ENCODE measurements at places on chromosomes 16 and 17.

DNA sequence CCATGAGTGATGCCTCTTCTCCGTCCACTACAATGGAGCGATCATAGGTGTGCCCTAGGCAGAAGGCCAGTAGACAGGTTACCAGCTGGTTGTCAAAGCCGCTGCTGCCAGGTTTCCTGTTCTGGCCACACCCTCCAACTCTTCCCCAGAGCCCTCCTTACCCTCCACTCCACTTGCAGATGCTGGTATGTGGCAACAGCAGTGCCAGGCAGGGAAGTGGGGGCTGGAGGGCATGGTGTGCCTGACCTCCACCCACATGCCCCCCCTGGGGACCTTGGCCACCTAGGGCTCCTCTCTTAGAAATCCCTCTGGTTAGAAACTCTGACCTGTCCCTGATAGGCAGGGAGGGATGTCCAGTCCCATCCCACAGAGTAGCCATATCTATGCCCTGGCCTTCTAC lies 1.5 kb downstream of the RRAD start:
- DNase-seq: no peak

DNA sequence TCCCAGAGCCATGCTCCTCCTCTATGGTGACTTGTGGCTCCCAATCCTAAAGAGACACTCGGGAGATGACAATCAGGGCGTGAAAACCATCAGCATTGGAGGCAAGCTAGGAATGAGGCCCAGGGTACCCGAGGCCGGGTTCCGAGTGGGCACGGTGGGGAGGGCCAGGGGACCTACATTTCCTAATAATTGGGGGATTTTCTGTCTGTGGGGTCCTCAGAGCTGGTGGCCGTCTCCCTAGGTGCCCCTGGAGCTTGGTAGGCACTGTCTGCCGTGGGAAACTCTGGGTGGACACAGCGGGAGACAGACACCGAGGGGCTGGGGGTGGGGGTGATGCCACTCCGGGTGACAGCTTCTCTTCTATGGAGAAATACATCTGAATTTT lies 312.5 kb upstream of the TNRC6C start:
- DNase-seq: no peak

DNA sequence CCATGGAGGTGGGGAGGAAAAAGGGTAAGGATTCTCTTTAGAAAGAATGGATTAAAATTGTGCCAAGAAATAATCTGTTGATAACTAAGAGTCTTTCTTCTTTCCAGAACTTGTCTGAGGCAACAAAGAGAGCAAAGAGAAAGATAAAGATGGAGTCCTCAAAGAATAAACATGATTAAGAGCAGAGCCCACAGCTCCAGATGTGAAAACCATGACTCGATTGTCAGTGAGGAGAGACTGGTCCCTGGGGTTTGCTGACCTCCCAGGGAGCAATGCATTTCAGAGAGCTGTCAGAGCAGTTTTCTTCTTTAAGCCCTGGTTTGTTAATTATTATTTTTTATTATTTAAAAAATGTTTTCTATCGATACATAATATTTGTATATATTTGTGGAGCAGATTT lies 74.6 kb downstream of the TMEM100 start:
- no peak for DNase-seq

GRCh38 chr17:29825604-29826003 lies 104.4 kb downstream of the SSH2 start:
- DNase-seq: no peak

- no peak for DNase-seq
Measured at GRCh38 chr16:75821117-75821516, 94.8 kb upstream of the CPHXL start.

- DNase-seq: no peak
Measured at GRCh38 chr17:53101706-53102105, 721.0 kb upstream of the KIF2B start.

DNA sequence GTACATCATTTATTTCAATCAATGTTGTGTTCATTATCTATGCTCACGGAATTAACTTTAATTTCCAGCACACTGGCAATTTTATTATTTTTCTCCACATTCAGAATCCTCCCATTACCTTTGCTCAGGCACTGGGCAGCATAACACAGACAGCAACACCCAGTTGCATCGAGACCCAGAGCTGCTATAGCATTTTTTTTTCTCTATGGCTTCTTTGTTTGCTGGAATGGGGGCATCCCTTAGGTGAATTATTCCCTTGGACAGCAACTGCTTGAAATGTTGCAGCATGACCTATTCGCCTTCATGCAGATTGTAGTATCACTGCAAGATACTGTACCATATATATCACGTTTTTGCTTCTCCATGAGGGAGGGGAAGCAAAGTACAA lies 88.8 kb downstream of the CHD9NB start:
- DNase-seq: no peak

GRCh38 chr17:74631468-74632450 lies 8.2 kb upstream of the CD300E start:
- no peak for DNase-seq

GRCh38 chr17:13113821-13114525 lies 96.1 kb upstream of the ELAC2 start:
- DNase-seq: no peak

DNA sequence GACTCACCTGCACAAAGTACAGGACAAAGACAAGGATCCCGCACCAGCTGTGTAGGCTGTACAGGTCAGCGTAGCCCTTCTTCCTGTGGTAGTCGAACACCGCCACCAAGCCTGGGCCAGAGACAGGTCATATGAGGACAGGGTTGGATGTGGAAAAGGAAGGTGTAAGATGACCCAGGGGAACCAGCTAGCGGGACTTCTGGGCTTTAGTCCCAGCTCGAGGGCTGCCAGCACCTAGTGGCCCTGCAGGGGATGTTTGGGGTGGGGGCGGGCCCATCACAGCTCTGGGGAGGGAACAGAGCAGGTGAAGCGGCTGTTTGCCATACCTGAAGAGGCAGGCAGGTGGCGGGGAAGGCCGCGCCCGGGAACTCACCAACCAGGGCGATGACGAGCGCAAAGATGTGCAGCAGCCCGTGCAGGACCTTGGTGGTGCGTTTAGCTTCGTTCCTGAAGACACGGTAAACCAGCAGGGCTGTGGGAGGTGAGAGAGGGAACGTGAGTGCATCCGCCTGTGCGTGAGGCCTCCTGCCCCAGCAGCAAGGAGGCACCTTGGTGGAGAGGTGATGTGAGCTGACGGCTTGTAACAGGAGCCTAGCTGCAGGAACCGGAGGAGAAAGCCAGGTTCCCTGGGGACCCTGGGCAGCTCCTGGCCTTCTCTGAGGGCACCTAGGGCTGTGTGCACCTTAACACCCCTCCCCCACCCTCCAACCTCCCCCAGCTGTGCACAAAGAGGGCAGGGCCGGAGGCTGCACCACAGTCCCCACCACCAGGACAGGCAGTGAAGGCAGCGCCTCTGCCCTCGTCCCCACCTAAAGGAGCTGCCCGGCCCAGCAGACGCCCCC lies 10.2 kb downstream of the CYB561 start:
- DNase-seq: peak; percentile 68

GRCh38 chr17:66339561-66339960 lies 37.1 kb downstream of the PRKCA start:
- no peak for DNase-seq

- DNase-seq: no peak
Measured at GRCh38 chr17:43900858-43901754, 6.2 kb downstream of the MPP2 start.

DNA sequence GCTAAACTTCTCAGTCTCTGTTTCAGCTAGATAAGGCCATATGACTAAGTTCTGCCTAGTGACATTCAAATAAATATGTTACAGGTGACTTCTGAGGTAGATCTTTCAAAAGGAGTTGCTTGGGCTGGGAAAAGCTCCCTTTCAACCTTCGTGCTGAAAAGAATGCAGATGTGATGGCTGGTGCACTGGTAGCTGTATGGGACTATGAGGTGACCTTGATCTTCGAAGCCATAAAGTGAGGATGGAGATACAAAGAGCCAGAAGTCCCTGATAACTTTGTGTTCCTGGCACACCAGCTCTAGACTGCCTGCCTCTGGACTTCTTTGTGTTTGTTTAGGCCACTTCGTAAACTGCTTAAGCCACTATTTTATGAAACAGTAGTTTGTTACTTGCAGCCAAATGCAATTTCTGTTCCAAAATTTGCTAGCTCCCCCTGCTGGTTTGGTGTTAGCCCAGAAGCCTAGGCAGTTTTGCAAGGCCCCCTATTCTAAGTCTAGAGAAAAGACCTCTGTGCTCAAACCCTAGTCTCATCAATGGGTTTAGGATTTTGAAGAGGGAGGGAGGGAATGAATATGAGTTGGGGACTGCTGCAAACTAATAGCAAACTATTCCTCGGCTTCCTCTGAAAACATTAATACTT lies 23.3 kb upstream of the ERCC4 start:
- DNase-seq: no peak

DNA sequence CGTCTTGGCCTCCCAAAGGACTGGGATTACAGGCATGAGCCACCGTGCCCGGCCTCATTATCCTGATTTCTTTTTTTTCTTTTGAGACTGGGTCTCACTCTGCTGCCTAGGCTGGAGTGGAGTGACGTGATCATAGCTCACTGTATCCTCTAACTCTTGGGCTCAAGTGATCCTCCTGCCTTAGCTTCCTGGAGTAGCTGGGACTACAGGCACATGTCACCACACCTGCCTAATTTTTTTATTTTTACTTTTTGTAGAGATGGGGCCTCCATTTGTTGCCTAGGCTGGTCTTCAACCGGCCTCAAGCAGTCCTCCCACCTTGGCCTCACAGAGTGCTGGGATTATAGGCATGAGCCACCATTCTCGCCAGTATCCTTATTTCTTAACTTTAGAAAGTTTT lies 3.5 kb downstream of the TENT4B start:
- DNase-seq: no peak

DNA sequence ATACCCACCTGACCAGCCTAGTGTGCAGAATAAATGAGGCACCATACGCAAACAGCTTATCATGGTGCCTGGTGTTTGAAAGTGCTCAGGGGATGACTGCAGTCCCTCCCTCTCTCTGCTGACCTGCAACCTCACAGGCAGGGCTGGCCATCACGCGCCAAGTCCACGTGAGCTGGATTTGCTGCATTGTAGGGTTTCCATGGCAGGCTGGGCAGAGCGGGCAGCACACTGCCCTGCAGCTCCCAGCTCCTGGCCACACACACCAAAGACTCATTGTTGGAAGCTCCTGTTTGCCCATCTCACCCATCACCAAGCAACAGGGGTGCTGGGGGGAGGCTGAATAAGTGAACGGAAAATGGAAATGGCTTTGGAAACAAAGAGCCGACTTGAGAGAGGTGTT lies 81.8 kb downstream of the IRX3 start:
- DNase-seq: no peak

DNA sequence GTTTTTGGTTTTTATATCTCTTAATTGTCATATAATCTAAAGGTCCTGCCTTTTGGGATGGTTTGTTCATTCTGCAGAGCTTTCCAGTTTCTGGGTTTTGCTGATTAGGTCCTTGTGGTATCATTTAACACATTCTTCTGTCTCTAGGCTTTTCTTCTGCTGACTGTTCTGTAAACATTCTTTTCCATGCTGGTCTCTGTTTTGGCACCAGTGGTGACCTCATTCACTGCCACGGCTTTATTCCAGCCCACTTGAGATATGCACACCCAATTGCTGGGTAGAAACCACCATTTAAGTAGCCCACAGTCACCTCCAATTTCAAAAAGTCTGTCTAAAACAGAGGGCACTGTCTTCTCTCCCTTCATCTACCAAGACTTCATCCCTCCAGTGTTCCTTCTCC lies 31.1 kb upstream of the COX10 start:
- DNase-seq: no peak

GRCh38 chr17:55343900-55344513 lies 77.6 kb downstream of the MMD start:
- no peak for DNase-seq

GRCh38 chr16:53755026-53755910 lies 51.3 kb downstream of the FTO start:
- no peak for DNase-seq

DNA sequence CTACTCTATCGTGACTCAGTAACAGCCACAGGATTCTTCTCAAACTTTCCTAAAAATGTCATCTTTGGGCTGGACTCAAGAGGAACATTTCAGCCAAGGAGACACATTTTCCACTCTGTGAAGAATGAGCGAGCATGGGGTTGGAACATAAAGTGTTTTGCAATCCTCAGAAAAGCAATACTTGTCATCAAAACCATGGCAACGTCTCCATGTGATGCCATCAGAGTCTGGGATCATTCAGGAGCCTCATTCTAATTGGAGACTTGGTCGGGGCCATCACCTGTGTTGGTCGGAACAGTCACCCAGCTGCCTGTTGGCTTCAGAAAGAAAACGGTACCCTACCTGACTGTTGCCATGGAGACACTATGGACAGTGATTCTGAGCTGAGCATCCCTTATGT lies 25.5 kb downstream of the MYOCD start:
- no peak for DNase-seq

DNA sequence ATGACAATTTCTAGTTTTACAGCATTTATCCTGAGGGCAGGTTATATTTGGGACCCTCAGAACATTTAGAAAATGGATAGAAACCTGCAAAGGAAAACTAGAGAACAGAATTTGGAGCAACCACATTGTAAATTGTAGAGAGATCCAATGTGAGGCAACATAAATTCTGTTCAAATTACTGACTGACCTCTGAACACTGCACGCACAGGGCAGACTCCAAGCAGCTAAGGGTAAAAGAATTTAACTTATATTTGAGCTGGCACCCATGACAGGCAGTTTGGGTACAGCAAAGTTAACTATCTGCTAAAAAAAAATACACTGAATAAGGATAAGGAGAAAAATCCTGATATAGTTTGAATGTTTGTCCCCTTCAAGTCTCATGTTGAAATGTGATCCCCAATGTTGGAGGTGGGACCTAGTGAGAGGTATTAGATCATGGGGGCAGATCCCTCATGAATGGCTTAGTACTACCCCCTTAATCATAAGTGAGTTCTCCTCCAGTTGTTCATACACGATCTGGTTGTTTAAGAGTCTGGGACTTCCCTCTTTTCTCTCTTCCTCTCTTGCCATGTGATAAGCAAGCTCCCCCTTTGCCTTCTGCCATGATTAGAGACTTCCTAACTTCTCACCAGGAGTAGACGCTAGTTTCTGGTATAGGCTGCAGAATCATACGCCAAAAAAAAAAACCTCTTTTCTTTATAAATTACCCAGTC lies 75.7 kb downstream of the FBXL20 start:
- no peak for DNase-seq

DNA sequence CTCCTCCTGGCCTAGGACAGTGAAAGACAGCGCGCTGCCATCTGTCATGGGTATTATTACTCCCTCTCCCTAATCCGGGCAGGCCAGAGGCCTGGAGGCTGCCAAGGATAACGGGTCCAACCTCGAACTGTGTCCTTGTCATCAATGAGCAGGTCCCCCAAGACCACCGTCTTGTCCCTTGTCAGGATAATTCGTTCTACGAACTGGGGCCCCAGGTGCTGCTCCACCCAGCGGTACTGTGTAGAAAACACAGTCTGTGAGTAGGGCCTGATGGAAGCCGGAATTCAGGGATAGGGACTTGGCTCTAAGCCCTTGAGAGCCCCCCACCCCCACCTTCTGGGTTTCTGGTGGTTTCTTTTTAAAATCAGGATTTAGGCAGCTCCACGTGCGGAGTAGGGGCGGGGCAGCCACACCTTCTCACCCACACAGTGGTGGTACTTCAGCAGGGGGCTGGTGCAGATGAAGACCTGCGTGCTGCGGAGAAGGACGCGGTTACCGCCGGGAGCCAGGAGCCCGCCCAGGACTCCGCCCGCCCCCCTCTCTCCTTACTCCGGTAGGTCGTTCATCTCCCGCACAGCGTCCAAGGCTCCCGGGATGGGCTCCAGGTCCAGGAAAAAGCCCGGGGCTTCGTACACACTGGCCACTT lies 787 bp downstream of the NT5C start:
- DNase-seq: peak; percentile 57
